Activated T-helper 1 cell treated with anti-CD3 and anti-CD28 coated beads, Interleukin-2, amount 50 U/mL, for 16 hours (primary cell): ENCODE measurements at places on chromosomes 12 and 14.

DNA sequence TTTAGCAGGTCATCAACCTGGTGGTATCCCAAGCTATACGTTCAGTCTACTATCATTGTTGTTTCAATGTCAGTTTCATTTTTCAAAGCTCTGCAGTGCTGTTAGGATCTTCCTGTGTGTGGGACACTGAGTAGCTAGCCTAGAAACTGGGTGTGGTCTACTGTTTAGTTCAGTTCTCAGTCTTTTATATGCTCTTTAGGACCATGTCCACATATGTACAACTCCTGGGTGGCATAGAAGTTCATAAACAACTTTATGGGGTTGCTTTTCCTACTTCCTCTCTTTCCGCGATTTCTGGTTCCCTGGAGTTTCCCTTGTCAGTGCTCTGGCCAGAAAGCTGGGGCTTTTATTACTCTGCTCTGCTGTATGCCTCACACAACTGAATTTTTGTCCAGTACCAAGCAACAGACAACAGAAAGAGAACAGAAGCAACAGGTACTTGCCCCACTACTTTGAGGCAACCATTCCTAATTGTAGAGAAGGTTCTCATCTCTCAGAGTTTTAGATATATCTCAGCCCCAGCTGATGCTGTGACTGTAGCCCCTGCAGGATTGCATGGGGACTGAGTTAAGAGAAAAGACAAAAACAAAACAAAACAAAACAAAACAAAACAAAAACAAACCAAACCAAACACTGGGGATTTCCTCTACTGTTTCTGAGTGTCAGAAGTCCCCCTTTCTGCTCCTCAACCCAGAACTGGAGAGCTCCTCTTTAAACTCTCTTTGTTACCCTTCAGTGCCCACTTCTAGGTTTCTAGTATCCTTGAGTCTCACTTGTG lies 30.3 kb downstream of the MIS18BP1 start:
- DNase-seq: no peak

GRCh38 chr14:102977475-102977874 lies 55.0 kb downstream of the AMN start:
- DNase-seq: no peak

- DNase-seq: no peak
Measured at GRCh38 chr12:96314723-96315122, 85.5 kb downstream of the CDK17 start.

- DNase-seq: no peak
Measured at GRCh38 chr12:114901316-114901715, 217.3 kb upstream of the TBX3 start.

DNA sequence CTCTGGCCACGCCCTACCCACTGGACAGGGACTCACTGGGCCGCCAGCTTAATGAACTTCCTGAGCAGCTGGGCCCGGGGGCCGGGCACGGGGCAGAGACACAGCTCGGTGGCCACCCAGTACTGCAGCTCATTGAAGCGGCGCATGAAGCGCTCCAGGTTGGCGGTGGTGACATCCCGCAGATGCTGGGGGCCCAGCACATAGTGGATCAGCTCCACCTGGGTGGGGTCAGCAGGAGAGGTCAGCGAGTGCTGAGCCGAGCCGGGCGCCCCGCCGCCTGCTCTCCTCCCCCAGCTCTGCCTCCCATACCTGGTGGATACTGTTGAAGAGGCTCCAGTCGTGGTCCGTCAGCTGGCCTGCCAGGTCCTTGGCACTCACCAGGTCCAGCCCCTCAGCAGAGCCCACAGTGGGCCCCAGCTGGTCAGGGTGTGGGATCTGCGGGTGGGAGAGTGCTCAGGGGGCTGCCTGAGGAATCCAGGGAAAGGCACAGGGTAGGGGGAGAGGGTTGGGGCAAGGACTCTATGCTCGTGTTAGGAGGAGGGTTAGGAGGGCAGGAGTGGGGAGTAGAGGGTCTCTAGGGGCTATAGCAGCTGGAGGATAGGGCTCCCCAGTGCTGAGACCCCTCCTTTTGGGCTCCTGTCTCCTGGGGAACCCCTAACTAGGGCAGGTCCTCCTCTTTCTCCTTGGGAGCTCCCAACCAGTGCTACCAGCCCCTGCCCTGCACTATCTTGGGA lies 15.5 kb upstream of the ENDOU start:
- no peak for DNase-seq

DNA sequence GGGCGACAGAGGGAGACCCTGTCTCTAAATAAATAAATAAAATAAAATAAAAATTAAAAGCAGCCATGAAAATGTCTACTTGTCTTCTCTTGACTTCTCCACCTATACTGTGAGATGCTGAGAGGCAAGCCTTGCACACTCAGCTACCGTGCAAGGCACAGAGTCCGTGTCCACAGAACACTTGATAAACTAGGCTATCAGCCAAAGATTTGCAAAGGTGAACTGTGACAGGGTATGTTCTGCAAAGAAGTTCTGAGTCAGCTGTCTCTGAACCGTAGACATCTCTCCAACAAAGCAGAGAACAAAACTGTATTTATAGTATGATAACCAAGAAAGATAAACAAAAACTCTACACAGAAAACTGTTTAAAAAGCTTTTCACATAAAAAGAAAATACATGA lies 35.5 kb downstream of the STXBP6 start:
- DNase-seq: no peak

- no peak for DNase-seq
Measured at GRCh38 chr12:75881920-75882319, 149.7 kb downstream of the PHLDA1 start.

DNA sequence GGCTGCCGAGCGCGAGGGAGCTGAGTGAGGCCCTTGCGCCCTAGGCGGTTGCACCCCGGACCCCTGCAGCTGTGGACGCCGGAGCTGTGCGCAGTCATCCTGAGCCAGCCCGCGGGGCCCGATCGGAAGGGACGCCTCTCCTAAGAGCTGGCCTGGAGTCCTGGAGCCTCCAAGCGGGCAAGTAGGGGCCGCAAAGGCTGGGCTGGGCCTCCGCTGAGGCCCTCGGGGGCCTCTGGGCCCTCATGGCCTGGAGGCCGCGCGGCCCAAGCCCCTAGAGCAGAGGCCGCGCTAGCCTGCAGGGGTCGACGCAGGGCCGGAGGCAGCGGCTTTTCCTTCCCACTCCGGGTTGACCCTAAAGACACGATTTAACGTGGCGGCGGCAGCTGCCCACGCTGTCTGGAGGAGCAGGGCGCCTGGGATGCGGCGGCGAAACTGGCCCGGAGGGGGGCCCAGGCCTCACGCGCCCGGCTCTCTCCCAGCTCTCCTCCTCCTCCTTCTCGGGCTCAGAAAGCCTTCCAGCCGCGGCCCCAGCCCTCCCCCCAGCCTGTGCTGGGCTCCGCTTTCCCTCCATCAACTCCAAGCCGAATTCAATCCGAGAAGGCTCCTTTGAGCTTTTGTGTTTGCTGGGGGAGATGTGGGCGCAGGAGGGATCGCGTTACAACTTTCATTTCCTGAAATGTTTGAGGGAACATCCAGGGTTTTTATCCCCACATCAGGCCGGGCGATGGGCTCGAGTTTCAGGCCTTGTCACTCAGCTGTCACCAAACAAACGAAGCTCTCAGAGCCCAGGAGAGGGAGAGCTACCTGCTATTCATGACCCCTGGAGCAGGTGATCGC lies 11.6 kb downstream of the SIX1 start:
- no peak for DNase-seq

DNA sequence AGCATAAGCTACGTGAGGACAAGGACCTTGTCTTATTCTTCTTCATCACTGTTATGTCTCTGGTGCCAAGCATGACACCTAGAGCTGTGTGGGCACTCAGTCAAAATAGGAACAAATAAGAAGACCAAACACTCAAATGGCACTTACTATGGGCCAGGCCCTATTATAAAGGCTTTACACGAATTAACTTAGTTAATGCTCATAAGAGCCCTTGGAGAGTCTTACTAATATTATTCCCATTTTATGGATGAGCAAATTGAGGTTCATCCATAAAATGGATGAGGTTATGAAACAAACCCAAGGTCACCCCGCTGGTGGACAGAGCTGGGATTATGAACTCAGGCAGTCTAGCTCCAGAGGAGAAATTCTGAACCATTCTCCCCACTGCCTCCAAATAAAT lies 47.7 kb downstream of the ISCA2 start:
- no peak for DNase-seq

GRCh38 chr12:80470403-80470802 lies 26.4 kb downstream of the PTPRQ start:
- no peak for DNase-seq

GRCh38 chr12:46384451-46385309 lies 12.1 kb upstream of the SLC38A2 start:
- DNase-seq: no peak

DNA sequence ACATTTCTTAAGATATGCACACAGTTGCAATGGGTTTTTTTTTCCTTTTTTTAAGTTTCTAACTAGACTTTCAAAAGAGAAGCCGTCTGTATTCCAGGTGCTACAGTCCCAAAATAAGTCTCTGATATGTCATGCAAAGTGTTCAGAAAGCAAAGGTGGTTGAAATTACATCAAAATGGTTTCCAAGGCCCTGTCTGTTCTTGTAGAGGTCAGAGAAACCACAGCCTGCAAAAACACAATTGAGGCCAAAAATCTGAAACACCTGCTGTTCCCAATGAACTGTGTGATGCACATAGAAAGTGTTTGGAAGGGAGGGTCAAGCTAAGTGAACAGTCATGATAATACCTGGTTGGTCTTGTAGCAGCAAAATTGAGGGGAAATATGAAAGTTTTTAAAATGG lies 91.0 kb downstream of the VRK1 start:
- DNase-seq: no peak

DNA sequence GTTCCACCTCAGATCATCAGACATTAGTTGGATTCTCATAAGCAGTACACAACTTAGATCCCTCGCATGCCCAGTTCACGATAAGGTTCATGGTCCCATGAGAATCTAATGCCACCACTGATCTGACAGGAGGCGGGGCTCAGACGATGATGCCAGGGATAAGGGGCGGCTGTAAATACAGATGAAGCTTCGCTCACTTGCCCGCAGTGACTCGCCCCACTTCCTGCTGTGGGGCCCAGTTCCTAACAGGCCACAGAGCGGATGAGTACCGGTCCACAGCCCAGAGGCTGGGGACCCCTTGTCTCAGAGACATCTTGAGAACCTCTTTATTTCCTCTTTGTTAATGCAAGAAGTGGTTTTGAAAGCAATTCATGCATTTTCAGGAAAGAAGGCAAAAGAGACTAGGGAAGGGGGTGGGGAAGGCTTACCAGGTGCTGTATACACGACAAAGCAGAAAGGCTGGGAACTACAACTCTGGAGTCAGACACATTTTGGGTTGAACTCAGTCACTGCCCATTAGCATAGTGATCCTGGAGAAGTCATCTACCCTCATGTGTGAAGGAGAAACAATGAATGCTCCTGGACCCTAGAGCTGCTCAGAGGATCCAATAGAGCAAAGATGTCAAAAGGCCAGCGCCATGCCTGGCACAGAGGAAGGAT lies 68.7 kb downstream of the EID3 start:
- DNase-seq: no peak

DNA sequence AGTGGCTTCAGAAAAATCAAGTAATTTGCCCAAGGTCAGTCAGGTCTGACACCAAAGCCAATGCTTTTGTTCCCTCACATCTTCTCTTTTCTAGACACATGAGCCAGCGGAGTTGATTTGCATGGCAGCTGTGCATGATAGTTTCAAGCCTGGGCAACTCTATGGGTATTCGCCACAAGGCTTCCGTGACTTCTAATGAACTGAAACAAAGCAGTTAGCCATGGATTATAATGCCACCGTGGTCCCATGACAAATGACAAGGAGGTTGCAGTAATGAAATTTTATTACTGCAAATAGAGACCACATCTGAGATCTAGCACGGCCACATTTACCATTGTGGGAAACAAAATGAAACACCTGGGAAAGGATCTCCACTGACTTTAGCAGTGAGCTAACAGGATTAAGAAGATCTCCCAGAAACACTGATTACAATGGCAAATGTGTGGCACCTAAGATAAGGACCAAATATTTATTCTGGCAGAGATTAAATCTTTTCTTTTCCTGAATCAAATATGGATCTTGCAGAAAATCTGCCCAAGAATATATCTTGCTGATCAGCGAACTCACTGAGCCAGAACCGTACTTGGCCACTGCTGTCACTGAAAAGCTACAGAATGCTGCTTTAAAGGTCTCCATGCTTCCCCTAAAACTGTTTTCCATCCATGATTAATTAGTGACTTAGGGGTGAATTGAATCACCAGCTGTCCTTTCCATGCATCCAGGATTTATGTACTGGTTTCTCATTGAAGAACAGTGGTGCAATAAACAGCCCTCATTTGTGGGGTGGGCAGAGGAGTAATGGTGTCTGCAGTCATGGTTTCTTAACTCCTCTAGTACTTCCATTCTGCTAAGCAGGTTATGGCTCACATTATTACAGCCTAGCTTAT lies 551.0 kb downstream of the DIO2 start:
- DNase-seq: no peak

- no peak for DNase-seq
Measured at GRCh38 chr14:32623300-32624093, 294.4 kb downstream of the AKAP6 start.

GRCh38 chr12:45112306-45112705 lies 61.4 kb upstream of the DBX2 start:
- DNase-seq: no peak

- DNase-seq: no peak
Measured at GRCh38 chr12:124044809-124045321, 71.8 kb downstream of the ZNF664 start.

GRCh38 chr14:69481815-69482568 lies 2.5 kb upstream of the PLEKHD1 start:
- DNase-seq: no peak

- no peak for DNase-seq
Measured at GRCh38 chr14:77478796-77479195, 19.8 kb downstream of the ISM2 start.

- no peak for DNase-seq
Measured at GRCh38 chr14:81310606-81311005, 89.5 kb downstream of the STON2 start.

GRCh38 chr12:45050751-45051571 lies at the start of gene DBX2:
Gene DBX2, minus strand, starts transcription at chr12:45051099. Its CDS starts 172 bp downstream, at chr12:45050927.
- no peak for DNase-seq

- no peak for DNase-seq
Measured at GRCh38 chr12:71567537-71567936, 96.1 kb downstream of the ZFC3H1 start.

GRCh38 chr14:59926534-59926933 lies 6.6 kb downstream of the LRRC9 start:
- DNase-seq: no peak

DNA sequence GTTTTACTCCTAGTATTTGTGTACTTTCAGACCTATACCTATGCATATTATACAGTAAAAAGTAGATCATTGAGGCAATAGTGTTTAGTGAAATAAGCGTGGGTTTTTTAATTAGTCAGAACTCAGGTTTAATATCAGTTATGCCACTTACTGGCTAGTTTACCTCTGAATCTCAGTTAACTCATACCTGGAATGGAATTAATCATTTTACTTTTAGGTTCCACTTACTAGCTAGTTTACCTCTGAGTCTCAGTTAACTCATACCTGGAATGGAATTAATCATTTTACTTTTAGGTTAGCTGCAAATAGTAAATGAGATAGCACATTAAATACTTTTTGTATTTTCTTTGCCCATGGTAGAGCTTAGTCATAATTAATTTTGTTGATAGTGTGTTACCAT lies 475.7 kb downstream of the CCER1 start:
- DNase-seq: no peak

GRCh38 chr12:19971361-19972280 lies 396.7 kb upstream of the PDE3A start:
- no peak for DNase-seq

GRCh38 chr14:104700225-104700651 lies 10.8 kb downstream of the INF2 start:
- no peak for DNase-seq
